ENCODE measurements at places on chromosomes 13 and 19.

- DNase-seq: no peak
Observed at GRCh38 chr13:30334663-30335386, 27.5 kb upstream of the KATNAL1 start.

DNA sequence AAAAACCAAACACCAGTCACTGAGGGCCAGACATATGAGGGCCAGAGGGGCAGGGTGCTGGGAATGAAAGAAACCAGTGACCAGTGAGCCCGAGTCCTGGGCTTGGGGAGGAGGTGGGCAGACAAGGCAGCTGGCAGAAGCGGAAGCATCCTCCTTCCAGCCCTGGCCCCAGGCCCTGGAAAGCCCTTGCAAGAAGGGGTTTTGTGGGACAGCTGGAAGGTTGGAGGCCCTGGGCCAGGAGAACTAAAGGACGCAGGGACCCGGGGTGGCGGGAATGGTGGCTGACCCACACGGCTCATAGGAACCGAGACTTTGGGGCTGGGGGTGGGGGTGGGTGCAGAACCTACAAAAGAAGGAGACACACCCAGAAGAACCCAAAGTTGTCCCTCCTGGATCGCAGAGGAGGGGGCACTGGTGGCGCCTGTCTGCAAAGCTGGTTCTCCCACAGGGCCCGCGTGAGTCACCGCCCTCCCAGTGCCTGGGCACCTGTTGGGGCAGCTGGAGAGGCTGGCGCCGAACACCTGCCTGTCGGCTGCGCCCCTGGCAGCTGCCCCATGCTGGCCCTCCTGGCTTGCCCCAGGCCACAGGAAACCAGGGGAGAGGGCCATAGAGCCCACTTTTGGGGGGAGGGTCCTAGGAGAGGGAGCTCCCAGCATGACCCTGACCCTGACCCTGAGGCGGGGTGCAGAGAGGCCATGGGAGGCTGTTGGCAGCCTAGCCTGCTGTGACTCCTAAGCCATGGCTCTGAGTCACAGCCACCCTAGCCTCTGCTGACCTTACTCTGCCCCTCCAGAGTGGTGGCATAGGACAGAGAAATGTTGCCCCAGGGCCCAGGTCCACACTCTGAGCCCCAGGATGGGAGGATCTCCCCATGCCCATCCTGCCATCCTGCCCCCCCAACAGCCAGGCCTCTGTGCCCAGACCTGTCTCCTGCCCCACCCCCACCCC is 802 bp downstream of the DMPK start:
- DNase-seq: no peak

DNA sequence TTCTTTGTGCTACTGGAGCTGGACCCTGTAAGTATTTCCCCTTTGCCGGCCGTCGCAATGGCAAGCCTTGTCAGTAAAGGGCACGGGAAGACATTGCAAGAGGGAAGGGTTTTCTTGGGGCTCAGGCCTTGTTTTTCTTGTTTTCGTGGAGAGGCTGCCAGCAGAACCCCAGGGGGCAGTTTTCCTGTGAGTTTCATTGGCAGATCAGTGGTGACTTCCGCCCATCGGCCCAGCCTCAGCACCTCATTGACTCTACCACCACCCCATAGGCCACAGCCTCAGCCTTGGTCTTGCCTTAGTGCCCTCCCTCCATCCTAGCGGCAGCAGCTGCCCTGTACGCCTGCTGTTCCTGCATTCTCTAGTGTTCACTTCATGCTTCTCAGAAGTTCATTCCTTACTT is 61.5 kb downstream of the GJA3 start:
- no peak for DNase-seq

GRCh38 chr19:28746478-28746877 is 466.5 kb downstream of the UQCRFS1 start:
- no peak for DNase-seq

- DNase-seq: no peak
Observed at GRCh38 chr13:98873377-98874028, 104.4 kb downstream of the DOCK9 start.

DNA sequence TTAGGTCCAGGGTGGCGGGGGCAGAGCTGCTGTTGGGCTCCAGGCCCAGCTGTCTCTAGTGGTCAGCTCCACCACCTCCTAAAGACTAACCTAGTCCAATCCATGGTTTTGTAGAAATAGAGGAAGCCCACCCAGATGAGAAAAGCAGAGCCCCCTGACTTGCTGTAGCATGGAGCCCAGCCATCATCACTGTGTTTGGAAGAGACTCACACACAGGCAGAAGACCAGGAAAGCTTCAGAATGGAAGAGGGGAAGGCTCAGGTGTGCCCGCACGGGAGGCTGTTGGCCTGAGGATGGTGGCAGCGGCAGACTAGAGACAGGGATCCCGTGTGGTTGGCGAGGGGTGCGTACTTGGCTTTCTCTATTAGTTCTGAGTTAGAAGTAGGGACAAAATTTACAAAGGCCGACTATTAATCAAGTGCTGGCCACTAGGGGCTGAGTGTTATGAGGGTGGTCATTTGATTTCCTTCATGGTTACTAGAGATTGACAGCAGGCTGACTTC is 193.2 kb upstream of the SOX1 start:
- DNase-seq: no peak

DNA sequence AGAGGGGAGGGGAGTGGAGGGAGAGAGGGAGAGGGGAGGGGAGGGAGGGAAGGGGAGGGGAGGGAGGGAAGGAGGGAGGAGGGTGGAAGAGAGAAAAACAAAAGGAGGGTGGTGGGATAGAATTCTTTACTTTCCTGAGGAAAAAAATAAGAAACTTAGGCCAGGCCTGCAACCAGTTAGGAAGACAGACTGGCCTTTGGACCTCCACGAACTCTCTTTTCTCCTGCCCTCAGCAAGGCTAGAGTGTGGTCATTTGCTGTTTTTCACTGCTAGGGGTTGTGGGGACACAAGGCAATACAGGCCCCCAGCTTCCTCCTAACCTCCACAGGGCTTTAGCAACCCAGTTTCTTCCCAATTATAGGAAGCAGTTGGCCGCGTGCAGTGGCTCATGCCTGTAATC is 4.2 kb downstream of the CCDC8 start:
- no peak for DNase-seq

- DNase-seq: no peak
Observed at GRCh38 chr19:23799321-23799720, 40.6 kb upstream of the ZNF681 start.

GRCh38 chr13:50243931-50244330 is 228.7 kb downstream of the KCNRG start:
- no peak for DNase-seq

DNA sequence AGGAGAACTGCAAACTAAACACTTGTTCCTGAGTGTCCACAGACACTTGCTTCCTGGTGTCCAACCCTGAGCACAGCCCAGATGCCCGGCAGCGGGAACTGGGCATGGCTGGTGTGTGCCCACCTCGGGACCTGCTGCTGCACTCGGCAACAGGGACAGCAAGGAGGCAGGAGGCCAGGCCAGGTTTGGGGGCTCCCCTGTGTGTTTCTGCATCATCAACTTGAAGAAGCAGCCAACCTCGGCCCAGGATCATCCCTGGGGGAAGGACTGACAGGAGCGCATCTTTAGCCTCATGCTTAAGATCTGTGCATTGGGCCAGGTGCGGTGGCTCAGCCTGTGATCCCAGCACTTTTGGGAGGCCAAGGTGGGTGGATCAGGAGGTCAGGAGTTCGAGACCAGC is 35.1 kb upstream of the LDLR start:
- DNase-seq: no peak

DNA sequence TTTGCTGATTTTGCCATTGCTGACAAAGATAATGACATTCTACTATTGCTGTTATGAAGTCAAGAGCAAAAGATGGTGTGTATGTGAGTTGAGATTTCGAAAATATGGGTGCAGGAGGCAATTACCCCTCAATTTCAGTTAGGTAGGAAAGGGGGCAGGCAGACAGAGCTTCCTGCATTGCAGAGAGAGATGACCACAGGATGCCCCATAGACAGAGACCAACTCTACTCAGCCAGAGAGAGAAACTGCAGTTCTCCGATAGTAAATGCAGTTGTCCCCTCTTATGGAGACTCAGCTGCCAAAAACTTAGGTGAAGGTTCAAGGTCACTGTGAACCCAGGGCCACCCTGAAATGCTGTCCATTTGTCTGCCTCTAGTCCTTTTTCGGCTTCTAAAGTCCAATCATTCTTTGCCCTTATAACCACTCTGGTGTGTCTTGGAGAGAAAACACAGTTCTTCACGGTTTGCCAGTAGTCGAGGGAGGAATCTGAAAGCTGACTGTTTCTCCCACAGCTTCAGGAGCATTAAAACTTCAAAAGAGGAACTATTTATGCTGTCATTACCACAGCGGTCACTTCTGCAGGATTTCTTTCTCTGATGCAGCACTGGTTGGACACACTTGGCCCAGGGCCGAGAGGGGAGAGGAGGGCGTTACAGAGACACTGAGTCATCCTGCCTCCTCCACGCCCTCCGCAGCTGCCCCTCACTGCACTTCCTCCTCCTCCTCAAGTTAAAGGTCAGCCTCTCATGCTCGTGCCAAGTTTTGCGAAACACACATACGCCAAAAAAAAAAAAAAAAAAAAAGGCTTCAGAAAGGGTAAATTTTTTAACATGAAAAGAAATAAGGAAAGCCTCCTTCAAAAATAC is 264.3 kb downstream of the FOXO1 start:
- DNase-seq: no peak

DNA sequence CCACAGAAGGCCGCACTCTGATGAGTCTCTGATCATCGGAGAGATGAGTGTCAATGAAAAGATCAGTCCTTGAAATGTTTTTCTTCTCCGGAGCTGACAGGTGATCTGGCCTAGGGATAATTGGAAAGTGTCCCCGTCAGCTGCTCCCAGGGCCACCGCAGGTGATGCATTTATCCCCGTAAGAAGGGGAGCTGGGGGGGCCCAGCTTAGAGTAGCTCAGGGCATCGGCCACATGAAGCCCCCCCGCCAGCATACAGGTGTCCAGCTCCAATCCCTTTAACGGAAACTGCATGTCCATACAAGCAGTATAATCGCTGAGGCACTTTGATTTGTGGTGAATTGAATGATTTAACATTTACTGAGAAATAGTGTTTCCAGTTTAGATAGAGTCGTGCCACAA is 27.7 kb downstream of the ATP4B start:
- no peak for DNase-seq

- no peak for DNase-seq
Observed at GRCh38 chr13:52399708-52400107, 6.3 kb downstream of the THSD1 start.

DNA sequence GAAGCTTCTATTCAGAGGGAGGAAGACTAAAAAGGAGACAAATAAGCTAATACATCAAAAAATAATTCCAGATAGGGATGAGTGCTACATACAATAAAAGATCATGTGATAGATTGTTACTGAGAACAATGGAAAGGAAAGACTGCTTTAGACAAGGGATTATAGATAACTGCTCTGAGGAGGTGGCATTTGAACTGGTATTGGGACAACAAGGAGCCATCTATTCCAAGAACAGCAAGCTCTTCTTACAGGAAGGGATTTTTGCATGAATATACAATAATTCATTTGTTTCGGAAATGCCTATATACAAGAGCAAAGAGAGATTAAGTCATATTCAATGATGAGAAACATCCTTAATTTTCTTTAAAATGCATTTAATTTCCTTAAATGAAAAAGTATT is 540.5 kb upstream of the KLF12 start:
- DNase-seq: no peak

GRCh38 chr13:66314911-66315310 is 915.2 kb downstream of the PCDH9 start:
- DNase-seq: no peak

GRCh38 chr13:49690133-49690994 is 922 bp downstream of the EBPL start:
- DNase-seq: no peak

DNA sequence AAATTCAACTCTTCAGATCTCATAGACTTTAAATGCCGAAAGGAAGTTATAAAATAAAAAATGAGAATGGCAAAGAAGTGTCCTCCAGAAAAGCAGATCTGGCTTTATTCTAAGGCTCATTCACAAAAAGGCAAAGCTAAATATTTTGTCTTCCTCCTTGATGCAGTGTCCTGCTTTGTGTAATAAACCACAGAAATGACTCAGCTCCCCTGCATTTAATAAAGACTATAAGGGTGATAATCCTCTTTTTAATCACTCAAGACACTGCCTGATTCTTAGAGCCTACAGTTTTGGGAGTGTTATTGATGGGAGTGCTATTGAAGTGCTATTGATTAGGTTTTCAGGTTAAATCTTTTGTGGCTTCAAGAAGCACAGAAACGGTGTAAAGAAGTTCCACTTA is 482.0 kb downstream of the PCDH20 start:
- DNase-seq: no peak

GRCh38 chr13:30774214-30774730 is 38.9 kb downstream of the ALOX5AP start:
- peak; percentile 12 for DNase-seq

DNA sequence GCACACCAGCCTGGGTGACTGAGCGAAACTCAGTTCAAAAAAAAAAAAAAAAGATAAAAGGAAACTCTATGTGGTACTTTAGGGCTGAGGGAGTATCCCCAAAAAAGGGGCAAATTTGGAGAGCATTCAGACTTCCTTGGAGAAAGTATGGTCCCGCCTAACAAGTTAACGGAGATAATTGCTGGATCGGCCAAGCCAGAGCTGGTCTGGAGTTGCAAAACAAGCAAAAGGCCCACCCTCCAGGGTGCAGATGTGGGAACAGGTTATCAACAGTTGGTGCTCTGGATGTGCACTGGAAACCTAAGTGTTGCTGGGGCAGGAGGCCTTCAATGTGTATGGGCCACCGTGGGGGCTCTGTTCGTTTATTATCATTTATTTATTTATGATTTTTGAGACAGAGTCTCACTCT is 2.8 kb downstream of the IQCN start:
- DNase-seq: no peak

Measured in T-helper 2 cell (primary cell).